Type B pancreatic cell (in vitro differentiated cells): ENCODE measurements at places on chromosomes 5 and 9. TPM values are rescaled to one million over a fixed set of nuclear protein-coding genes. Genes with fewer than 3 reads are reported as not detected.

The SOHLH1 gene
- total RNA-seq, result not detected in 2 replicates

The SOWAHA gene
- total RNA-seq, result 2.5 and 4.4 TPM in 2 replicates

The PLAC8L1 gene
- total RNA-seq, result 0.95 and 2.4 TPM in 2 replicates

The PCDHGA12 gene
- 1.2 and 1.7 TPM in 2 replicates for total RNA-seq

The PCDHGA7 gene
- total RNA-seq, result 0.31 and 0.40 TPM in 2 replicates

The CATSPER3 gene
- 0.22 and 0.74 TPM in 2 replicates for total RNA-seq

The AQP7 gene
- total RNA-seq, result 3.7 and 5.0 TPM in 2 replicates

The SHB gene
- total RNA-seq, result 14.4 and 20.0 TPM in 2 replicates

The NME5 gene
- total RNA-seq, result 4.3 and 7.8 TPM in 2 replicates

The FGF1 gene
- 0.12 and 2.7 TPM in 2 replicates for total RNA-seq

- no peak overlapping the region for H3K27ac ChIP-seq
- H3K4me3 ChIP-seq, result no peak overlapping the region
- no peak for DNase-seq
- H3K4me1 ChIP-seq, result peaks cover 15% of the 10 kb centered on the region
These were observed 5.8 kb downstream of the GCNT4 start for GRCh38 chr5:75046366-75047142.

GRCh38 chr9:89464300-89464901 lies 33.5 kb downstream of the SEMA4D start:
- H3K27ac ChIP-seq, result peak overlapping the region; percentile 47
- no peak for DNase-seq
- H3K4me3 ChIP-seq, result no peak overlapping the region
- H3K36me3 ChIP-seq, result no peaks in the 10 kb centered on the region
- no peaks in the 10 kb centered on the region for H3K27me3 ChIP-seq

DNA sequence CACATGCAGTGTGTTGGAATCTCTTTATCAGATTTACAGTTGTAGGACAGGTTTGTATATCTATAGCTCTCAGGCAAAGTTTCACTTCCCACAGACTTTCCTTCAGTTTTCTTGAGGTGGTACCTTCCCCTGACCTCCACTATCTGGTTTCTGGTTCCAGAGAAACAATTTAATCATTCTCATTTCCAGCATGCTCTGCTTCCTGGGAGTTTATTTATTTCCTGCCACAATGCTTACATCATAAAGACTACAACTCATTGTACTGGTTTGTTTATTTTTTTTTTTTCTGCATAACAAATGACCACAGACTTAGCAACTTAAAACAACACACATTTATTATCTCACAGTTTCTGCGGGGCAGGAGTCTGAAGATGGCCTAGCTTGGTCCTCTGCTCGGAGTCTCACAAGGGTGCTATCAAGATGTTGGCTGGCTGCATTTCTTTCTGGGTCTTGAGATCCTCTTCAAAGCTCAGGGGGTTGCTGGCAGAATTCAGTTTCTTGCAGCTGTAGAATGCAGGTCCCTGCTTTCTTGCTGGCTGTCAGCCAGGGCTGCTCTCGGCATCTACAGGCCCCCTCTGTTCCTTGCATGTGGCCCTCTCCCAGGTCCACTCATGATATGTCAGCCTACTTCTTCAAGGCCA lies 247.7 kb downstream of the ENC1 start:
- H3K36me3 ChIP-seq, result no peaks in the 10 kb centered on the region
- H3K4me3 ChIP-seq, result peak overlapping the region; percentile 30
- DNase-seq, result no peak
- H3K27ac ChIP-seq, result peak overlapping the region; percentile 90
- H3K4me1 ChIP-seq, result peaks cover 47% of the 10 kb centered on the region

DNA sequence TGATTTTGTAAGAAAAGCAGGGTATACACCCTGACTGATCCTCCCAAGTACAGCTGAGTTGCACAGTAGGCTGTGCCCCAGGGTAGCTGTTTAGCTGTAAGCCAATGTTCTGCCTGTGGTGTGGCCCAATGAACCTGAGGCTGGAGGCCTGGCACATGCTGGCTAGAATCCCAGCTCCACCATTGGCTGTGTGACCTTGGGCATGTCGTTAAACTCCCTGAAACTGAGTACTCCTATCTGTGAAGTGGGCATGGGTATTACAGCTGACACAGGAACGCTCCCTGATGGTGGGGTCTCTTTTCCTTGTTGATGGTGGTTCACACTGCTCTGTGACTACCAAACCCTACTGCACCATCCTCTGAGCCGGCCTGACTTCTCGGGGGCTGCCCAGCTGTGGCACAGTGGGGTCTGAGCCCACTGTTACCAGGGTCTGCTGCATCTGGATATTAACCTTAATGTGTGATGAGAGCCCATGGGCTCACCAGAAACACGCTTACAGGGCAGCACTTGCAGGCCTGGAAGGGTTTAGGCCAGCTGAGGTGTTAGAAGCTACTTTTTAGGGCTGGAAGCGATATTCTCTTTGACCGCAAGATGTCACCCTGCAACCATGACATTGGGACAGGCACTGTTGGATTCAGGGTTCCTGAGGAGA lies 7.0 kb upstream of the GADD45G start:
- H3K4me1 ChIP-seq, result peaks cover 5% of the 10 kb centered on the region
- H3K36me3 ChIP-seq, result no peaks in the 10 kb centered on the region
- H3K4me3 ChIP-seq, result no peak overlapping the region
- peaks cover 19% of the 10 kb centered on the region for H3K27me3 ChIP-seq
- H3K27ac ChIP-seq, result no peak overlapping the region

GRCh38 chr9:70410368-70410767 lies 4.1 kb downstream of the KLF9 start:
- peak overlapping the region; percentile 95 for H3K27ac ChIP-seq
- H3K4me1 ChIP-seq, result peaks cover 53% of the 10 kb centered on the region
- H3K36me3 ChIP-seq, result no peaks in the 10 kb centered on the region
- peaks cover 11% of the 10 kb centered on the region for H3K27me3 ChIP-seq
- H3K4me3 ChIP-seq, result peak overlapping the region; percentile 99

DNA sequence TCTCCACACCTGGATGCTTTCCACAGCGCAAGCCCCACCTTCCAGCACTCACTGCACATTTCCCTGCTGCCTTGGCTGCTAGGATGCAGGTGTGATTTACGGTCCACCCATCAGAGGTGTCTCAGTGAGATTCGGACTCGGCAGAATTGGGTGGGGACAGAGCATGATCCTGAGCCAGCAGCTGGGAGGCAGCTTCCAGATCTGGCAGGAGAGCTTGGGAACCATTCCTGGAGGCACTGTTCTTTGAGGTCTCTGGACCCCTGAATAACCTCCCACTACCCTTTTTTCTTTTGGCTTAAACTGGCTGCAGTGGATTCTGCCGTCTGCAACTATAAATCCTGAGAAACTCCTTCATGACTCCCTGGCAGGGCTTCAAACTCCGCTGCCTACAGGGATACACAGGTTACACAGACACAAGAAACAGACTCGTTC lies 99.6 kb upstream of the PHYKPL start:
- H3K36me3 ChIP-seq, result no peaks in the 10 kb centered on the region
- peak overlapping the region; percentile 26 for H3K27ac ChIP-seq
- H3K4me3 ChIP-seq, result no peak overlapping the region

GRCh38 chr5:93406971-93407401 lies 174.0 kb downstream of the NR2F1-AS1 start:
- DNase-seq, result no peak
- H3K4me1 ChIP-seq, result peaks cover 40% of the 10 kb centered on the region
- H3K4me3 ChIP-seq, result peak overlapping the region; percentile 19
- H3K27me3 ChIP-seq, result peaks cover 7% of the 10 kb centered on the region
- peaks cover 6% of the 10 kb centered on the region for H3K36me3 ChIP-seq
- no peak overlapping the region for H3K27ac ChIP-seq

DNA sequence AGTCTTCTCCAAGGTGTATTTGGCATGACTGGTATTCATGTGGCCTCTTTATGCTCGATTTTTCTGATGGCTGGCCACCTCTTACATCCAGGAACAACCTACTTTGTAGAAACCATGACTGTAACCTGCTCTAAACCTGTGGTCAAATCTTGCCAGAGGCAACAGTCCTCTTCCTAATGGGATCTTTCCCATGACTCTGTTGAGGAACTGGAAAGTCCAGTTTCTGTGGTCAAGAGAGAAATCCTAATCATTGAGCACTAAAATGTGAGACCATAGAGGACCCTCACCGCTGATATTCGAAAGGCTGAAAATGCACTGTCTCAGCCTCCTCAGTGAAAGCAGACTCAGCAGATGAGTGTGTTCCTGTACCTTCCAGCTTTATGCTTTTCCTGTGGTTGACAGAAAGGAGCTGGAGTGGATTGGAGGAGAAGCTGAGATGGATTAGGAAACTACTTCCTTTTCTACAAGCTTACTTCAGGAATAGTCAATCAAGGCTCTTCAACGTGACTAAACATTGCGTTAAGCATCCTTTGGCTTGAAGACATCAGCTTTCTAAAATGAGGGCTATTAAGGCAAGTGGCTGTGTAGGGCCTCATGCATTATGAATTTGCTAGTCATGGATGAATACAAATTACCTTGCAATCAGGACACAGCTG lies 69.7 kb upstream of the DAPK1 start:
- no peak for DNase-seq
- no peaks in the 10 kb centered on the region for H3K27me3 ChIP-seq
- H3K27ac ChIP-seq, result no peak overlapping the region
- peaks cover 18% of the 10 kb centered on the region for H3K4me1 ChIP-seq
- H3K36me3 ChIP-seq, result no peaks in the 10 kb centered on the region
- no peak overlapping the region for H3K4me3 ChIP-seq

- peak within 1 kb of the TSS; percentile 99 for H3K4me3 ChIP-seq
- peak; percentile 80 for DNase-seq
- no peaks in the 10 kb centered on the region for H3K36me3 ChIP-seq
- H3K27ac ChIP-seq, result peak within 1 kb of the TSS; percentile 87
These were observed at the start of gene VCAN for GRCh38 chr5:83471405-83472212. TSS of gene VCAN (plus strand) at chr5:83471744. CDS start at chr5:83483519, 11,775 bp downstream.

- no peaks in the 10 kb centered on the region for H3K36me3 ChIP-seq
- DNase-seq, result no peak
- no peaks in the 10 kb centered on the region for H3K4me1 ChIP-seq
- no peaks in the 10 kb centered on the region for H3K27me3 ChIP-seq
- H3K27ac ChIP-seq, result no peak overlapping the region
These were observed 38.0 kb downstream of the GDA start for GRCh38 chr9:72187121-72187695.

DNA sequence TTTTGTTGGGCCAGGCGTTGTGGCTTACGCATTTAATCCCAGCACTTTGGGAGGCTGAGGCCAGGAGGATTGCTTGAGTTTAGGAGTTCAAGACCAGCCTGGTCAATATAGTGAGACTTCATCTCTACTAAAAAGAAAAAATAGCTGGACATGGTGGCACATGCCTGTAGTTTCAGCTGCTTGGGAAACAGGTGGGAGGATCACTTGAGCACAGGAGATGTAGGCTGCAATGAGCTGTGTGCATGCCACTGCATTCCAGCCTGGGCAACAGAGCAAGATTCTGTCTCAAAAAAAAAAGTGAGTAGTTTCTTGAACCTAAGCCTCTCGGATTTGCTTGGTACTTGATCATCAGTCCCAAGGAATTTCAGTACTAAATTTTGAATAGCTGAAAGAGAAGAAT lies 26.9 kb downstream of the G3BP1 start:
- no peak overlapping the region for H3K4me3 ChIP-seq
- H3K27ac ChIP-seq, result no peak overlapping the region
- H3K27me3 ChIP-seq, result no peaks in the 10 kb centered on the region
- H3K36me3 ChIP-seq, result peaks cover 51% of the 10 kb centered on the region
- DNase-seq, result no peak

DNA sequence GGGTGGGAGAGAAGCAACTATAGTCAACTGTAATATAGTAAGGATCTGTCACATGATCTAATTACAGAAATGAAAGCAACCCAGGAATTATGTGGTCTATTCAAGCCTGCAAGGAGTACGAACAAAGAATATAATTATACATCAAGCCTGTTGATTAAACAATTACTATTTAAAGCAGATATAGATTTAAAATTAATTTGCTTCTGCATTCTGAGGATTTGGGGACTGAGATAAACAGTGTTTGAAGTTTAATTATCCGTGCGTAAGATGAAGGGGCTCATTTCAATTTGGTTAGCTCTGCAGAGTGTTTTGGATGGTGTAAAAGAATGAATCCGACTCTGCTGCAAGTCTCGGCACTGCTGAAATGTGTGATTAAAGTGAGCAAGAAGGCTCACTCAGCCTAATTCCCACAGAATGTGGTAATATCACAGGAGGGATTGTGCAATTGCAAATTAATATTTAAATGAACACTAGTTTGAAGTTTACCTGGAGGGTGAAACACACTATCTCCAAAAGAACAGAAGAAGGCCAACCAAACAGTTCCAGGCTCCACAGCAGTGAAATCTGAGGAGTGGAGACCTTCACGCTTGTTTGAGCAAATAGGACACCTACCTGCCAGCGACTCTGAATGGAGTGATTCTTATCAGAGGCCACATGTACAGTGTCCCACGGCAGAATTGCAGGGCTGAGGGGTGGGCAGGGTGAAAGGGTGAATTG lies 420.6 kb upstream of the SLC30A5 start:
- peaks cover 32% of the 10 kb centered on the region for H3K4me1 ChIP-seq
- H3K27ac ChIP-seq, result no peak overlapping the region
- no peak overlapping the region for H3K4me3 ChIP-seq
- peaks cover 3% of the 10 kb centered on the region for H3K27me3 ChIP-seq
- no peaks in the 10 kb centered on the region for H3K36me3 ChIP-seq
- no peak for DNase-seq

GRCh38 chr5:43422143-43422542 lies 10.0 kb upstream of the CCL28 start:
- no peak overlapping the region for H3K27ac ChIP-seq
- no peak for DNase-seq
- H3K27me3 ChIP-seq, result no peaks in the 10 kb centered on the region

GRCh38 chr5:164002214-164002613 lies 496.8 kb downstream of the MAT2B start:
- no peaks in the 10 kb centered on the region for H3K36me3 ChIP-seq
- peak overlapping the region; percentile 55 for H3K27ac ChIP-seq
- H3K4me3 ChIP-seq, result peak overlapping the region; percentile 4
- DNase-seq, result no peak

DNA sequence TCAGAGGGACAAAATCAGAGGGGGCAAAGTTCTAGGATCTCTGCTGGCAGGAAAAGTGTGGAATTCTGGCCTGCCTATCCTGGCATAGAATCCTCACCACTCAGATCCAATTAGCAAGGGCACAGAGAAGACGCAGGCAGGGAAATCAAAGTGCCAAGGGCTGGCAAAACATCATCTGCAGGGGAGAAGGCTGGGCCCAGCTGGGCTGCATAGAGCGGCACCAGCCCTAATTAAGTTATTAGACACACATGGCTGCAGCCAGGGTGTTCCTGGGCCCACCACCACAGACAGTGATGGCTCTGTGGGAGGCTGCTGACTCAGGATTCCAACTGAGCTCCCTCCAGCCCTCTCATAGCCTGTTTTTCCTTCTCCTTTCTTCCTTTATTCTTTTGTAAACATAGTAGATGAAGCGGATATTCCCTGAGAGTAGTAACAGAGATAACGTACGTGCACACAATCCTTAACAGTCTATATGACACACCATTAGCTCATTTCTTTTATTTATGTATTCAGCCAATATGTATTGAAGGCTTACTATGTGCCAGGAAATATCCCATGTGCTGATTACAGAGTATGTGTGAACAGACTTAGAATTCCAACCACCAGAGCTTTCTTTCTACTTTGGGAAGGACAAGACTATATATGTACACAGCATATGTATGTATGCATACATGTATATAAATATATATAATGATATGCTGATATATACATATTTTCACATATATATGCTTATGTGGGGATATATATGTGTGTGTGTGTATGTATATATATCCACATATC lies 236.1 kb downstream of the ASTN2 start:
- no peaks in the 10 kb centered on the region for H3K4me1 ChIP-seq
- H3K27me3 ChIP-seq, result no peaks in the 10 kb centered on the region
- no peaks in the 10 kb centered on the region for H3K36me3 ChIP-seq
- H3K27ac ChIP-seq, result no peak overlapping the region
- no peak for DNase-seq

- no peaks in the 10 kb centered on the region for H3K36me3 ChIP-seq
- no peaks in the 10 kb centered on the region for H3K4me1 ChIP-seq
- no peak overlapping the region for H3K27ac ChIP-seq
- H3K27me3 ChIP-seq, result no peaks in the 10 kb centered on the region
- no peak for DNase-seq
- no peak overlapping the region for H3K4me3 ChIP-seq
These were observed 15.2 kb upstream of the CORO2A start for GRCh38 chr9:98207606-98208005.
